Islet precursor cell (in vitro differentiated cells): ENCODE measurements at places on chromosomes 3 and 15.
A peak's percentile ranks its signal among the peaks of the same experiment; 100 is the strongest.

- no peak for DNase-seq
Measured at GRCh38 chr3:64863226-64864212, 175.7 kb upstream of the ADAMTS9 start.

GRCh38 chr3:72665701-72666446 lies 182.4 kb downstream of the SHQ1 start:
- no peak for DNase-seq

DNA sequence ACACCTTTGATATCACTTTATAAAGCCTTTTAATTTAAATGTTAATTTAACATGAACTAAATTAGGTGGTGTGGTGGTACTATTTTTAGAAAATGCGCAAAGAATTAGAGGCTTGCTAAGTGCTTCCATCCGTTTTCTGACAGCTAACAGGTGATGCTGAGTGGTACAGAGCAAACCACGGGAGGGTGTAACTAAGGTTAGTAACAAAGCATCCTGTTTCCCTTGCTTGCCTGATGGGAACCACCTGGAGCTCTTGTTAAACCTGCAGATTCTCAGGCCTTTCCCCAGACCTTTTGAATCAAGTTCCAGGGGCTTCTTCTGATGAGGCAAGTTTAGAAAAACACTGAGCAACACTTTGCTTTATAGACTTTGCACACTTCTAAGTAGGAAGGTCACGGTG lies 101.0 kb downstream of the ATG7 start:
- DNase-seq, result no peak

DNA sequence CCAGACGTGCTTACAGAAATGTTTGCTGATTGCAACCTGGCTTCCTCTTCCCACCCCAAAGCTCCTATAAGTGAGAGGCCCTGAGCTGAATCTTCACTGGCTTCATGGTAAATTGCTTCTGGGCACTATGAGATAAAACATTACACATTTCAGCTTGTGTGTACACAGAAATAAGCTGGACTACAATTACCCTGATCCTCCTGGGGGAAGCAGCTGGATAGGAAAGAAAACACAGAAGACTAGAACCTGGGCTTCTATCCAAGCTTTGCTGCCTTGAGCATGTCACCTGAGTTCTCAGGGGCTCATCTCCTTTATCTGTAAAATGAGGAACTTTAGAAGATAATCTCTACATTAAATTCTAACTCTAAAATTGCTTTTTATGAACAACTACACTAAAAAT lies 40.3 kb downstream of the THBS1 start:
- no peak for DNase-seq

DNA sequence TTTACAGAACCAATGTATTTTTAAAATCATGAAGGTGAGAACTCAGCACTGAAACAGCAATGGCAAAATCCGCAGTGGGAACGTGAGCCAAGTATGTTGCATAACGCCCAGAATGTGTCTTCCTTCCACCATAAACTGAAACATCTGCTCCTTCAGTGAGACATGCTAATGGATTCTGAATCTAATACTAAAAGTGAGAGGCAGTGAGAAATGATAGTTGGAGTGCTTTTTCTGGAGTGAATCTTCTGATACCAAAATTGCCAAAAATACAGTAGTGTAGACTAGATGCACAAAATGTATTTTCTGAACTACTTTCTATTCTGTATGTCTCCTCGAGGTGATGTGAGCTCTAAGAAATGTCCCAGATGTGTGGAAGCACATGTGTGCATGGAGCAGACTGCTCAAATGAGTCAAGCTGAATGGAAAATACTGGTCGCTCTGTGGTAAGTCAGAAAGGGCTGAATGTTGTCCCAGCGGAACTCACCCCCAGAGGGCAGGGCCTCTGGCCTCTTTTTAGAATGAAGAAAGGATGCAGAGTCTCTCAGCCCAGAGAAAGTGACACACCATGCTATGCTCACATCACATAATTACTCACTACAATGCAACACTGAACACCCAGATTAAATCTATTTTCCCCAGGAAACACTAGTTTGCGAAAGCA lies 73.0 kb downstream of the ATP10A start:
- DNase-seq, result no peak

GRCh38 chr15:68816795-68817303 lies 3.8 kb downstream of the ANP32A start:
- DNase-seq, result no peak

DNA sequence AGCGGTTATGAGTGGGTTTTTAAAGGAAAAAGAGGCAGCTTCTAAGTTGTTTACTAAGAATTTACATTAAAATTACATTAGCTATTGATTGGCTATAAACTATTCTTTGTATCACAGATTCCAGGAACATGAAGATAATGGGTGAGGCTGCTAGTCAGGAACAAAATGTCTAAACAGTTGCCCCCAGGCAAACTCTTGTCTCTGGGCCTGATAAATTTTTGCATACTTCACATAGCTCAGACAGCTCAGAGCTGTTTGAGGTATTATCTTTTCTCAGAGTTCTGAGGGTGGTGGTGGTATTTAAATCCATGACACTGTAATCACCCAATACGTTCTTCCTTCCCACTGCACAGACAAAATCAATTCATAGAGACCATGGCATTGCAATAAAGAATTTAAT lies 2.1 kb upstream of the HACD2 start:
- peak; percentile 88 for DNase-seq

DNA sequence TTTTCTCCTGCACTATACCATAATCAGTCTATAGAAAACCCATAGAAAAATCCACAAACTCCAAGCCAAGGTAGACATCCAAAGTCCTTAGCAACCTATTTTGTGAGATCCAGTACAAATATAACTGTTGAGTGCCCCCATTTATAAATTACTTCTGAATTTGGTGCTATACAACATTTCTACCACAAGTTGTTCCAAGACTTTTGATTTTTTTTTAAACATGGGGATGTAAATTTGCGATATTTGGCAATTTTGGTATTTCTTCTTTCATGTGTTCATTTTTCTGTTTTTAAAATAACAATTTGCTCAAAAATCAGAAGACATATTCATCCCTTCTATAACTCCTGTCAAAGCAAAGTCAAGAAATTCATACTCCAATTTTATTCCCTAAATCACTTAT lies 763.8 kb downstream of the ROBO1 start:
- no peak for DNase-seq
